ENCODE measurements at places on chromosomes 2 and 18.

- DNase-seq, result peak; percentile 96
Observed at GRCh38 chr2:242031481-242032019, 162.0 kb downstream of the RTP5 start.

GRCh38 chr2:9052821-9053533, 49.5 kb upstream of the MBOAT2 start:
- no peak for DNase-seq

GRCh38 chr2:133438848-133439564, 129.3 kb downstream of the NCKAP5 start:
- DNase-seq, result no peak

- no peak for DNase-seq
Observed at GRCh38 chr2:136132825-136133155, 14.8 kb upstream of the CXCR4 start.

DNA sequence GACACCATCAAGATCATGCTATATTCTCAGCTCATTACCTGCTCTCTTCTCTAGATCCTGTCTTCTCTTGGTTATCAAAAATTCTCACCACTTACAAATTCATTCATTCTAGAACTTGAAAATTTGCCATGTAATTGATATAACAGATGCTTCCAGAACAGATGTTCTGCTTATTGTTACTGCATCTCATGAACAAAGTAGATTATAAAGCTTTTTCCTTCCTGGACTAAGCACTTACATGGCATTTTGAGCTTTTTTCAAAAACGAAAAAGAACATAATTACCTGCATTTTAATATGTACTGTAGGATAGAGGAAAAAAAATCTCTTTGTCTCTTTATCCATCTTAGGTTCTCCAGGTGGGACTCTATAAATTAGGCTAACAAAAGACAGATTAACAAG, 79.6 kb upstream of the CREB1 start:
- no peak for DNase-seq

DNA sequence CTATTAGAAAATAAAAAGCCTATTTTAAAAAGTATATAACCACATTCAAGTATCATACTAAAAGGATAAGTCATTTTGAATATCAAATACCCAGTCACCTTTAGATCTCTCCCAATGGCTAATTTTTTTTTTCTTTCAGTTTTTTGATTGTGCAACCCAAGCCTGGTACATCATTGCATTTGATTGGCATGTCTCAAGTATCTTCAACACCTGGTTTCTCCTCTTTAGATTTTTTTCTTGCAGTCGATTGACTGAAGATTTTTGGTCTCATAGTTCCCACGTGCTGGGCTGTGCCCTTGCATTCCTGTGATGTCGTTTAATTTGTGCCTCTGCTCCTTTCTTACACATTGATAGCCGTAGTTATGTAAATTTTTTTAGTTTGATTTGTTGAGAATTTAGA, 40.7 kb downstream of the ATIC start:
- DNase-seq, result no peak

GRCh38 chr2:129975016-129975774, 4.3 kb upstream of the RAB6C start:
- DNase-seq, result no peak

- DNase-seq, result no peak
Observed at GRCh38 chr2:119247844-119248271, 24.2 kb downstream of the STEAP3 start.

DNA sequence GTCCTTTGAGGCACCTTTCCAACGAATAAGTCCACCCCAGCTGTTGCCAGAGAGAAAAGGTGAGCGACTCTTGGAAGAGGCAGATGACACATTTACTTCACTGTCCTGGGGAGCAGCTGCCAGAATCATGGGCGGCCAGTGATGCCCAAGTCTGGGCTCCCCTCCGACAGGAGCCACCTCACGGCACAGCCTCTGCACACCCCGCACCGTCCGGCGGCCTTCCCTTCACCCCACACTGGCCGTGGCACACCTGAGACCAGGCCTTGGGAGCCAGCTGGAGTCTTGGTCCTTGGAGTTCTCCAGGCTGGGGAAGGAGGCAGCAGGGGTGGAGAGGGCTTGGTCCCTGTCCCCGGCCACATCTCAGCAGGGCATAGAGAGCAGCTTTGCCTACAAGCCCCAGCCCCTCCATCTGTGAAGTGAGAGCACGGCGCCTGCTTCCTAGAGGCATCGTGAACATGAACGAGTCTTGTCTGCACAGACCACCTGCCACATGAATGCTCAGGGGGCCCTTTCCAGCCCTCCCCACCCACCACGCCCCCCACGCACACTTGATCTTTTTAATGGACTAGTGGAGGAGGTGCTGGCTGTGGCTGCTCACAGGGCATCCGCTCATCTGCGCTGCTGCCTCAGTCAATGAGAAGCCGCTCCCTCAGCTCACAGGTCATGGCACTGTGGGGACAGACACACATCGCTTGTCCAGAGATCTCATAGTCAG, 400.2 kb upstream of the MYT1L start:
- DNase-seq, result no peak

GRCh38 chr2:117931978-117932377, 81.9 kb downstream of the CCDC93 start:
- DNase-seq, result no peak

DNA sequence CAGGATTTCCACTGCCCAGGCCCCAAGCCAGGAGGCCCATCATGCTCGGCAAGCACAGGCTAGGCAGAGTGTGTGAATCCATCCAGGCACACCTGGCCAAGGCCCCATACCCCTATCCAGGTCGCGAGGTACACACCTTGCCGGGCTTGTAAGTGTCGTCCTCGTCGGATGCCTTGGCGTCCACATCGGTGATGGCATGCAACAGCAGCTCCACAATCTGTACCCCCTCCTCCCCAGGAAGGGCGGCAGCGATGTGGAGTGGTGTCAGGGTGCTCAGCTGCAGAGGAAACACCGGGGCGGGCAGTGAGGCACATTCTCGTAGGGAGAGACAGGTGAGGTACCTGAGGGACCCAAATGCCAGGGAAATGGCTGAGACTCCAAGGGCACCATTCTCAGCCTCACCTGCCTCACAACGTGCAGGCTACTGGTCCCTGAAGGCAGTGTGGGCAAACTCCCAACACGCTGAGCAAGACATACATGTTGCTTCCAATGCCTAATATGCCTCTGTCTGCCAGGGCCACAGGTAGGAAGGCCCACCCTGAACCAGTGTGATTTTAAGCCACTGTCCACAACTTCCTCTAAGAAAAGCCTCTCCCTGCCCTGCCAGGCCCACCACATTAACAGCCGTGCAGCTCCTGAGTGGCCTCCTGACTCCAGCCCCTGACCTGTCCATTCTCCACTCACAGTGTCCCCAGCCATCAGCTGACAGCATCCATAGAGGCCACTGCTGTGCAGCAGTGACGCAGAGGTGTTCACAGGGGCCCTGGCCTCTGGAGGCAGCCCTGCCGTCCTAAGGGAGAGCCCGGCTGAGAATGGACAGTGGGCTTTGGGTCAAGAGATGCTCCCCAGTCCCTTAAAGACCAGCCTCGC, 44.9 kb downstream of the ANKMY1 start:
- DNase-seq, result no peak

GRCh38 chr2:4246364-4247131, 543.2 kb downstream of the DCDC2C start:
- no peak for DNase-seq

GRCh38 chr18:11219571-11219970, 70.2 kb upstream of the PIEZO2 start:
- DNase-seq, result no peak

DNA sequence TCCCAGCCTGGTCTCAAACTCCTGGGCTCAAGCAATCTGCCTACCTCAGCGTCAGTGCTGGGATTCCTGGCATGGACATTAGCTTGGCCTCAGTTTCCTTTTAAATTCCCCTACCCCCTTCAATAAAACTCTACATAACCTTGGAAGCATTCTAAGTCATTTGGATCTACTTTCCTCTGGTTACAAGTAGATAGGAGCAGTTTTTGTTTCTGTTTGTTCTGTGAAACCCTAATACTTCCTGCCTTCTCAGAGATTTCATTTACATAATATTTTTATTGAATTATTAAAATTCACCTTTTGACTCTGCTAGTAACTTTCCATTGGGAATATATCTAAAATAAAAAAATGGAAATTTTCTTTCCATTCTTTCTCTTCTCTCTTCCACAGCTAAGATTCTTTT, 25.9 kb downstream of the GIGYF2 start:
- DNase-seq, result no peak

DNA sequence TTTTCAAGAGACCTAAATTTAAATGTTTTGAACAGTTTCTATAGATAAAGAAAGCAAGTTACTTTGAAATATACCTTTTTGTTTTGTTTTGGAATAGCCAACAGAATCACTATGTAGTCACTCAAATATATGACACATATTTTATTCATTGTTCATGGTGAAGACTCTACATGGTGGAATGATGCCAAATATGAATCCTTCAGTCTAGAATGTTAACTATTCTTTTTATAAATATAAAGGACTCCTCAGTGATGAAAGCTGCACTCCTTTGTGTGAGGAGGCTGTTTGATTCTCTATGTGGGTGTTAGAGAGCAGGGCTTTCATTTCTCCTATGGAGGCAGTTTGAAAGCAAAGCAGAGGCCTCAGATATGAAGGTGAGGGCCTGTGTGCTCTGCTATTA, 396.4 kb upstream of the LRRTM1 start:
- peak; percentile 1 for DNase-seq

DNA sequence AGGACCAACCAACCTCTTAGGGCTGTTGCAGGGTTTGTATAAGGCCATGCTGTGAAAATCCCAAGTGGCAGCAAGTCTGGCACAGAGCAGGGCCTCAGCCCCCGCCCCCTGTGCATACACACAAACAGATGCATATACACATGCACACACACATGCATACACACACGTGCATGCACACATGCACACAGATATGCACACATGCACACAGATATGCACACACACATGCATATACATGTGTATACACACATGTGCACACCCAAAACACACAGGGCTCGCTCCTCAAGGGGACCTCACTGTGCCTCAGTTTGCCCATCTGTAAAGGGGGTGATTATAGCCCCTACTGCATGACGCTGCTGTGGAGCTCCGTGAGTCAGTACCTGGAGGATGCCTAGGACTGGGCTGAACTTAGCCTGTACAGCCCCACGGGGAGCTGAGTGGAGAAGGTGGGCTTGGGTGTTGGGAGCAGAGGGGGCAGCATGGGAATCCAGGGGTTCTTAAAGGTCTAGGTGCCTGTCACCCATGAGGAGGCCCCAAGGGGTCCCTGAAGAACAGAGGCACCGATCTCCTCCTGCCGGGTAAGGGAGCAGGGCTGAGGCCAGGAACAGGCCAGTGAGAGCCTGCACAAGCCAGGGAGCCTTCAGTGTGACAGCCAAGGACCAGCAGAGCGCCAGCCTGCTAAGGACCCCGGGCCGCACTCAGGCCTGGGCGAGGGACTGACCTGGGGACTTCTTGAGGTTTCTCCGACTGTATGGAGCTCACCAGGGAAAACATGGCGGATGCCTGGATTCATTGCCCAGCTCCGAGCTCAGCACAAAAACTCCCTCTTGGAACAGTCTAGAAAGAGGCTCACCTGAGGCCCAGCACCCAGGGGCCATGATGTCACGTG, 24.0 kb upstream of the ALPI start:
- no peak for DNase-seq

GRCh38 chr2:239194731-239195317, 206.0 kb downstream of the HDAC4 start:
- no peak for DNase-seq

DNA sequence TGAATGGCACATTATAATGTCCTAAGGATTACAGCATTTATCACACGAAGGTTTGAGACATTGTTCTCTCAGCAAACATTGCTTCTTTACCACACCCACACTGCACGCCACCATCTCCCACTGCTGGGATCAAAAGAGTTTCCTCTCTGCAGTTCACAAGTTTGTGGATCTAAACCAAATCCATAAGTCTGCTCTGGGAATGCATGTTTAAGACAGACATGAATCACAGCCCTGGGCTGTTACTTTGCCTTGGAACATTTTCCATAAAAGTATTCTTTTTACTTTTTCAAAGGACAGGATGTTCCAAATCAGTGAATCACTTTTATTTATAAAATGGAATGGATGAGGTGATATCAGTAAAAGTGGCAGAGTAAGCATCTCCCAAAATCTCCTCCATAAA, 36.1 kb downstream of the STPG4 start:
- peak; percentile 80 for DNase-seq

DNA sequence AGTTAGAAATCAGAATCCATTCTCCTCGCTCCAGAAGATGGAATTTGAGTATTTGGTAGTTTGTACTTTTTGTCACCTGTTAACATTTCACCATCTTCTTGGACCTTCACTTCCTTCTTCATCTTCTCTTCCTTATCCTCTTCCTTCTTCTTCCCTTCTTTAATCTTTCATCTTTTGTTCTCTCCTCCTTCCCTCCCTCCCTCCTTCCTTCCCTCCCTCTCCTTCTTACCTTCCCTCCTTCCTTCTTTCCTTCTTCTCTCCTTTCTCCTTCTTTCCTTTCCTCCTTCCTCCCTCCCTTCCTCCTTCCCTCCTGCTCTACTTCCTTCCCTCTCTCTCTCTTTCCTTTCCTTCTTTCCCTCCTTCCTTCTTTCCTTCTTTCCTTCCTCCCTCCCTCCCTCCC, 31.1 kb upstream of the LTBP1 start:
- DNase-seq, result no peak

DNA sequence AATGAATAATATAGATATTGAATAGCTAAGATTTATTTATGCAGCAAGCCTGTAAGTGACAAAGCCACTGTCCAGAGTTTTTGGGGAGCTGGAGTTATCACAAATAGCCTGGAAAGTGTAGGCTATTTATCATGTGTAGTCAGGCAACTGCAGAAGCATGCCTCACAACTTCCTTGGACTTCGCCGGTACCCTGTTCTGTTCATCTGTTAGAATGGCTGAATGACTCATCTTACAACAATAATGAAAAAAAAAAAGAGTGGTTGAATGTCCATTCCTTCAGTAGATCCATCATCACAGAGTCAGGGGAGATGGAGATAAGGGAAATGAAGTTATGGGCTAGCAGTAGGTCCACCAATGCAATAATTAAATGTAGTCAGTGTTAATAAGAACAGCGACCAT, 24.0 kb upstream of the ATP5MC3 start:
- DNase-seq, result peak; percentile 71

DNA sequence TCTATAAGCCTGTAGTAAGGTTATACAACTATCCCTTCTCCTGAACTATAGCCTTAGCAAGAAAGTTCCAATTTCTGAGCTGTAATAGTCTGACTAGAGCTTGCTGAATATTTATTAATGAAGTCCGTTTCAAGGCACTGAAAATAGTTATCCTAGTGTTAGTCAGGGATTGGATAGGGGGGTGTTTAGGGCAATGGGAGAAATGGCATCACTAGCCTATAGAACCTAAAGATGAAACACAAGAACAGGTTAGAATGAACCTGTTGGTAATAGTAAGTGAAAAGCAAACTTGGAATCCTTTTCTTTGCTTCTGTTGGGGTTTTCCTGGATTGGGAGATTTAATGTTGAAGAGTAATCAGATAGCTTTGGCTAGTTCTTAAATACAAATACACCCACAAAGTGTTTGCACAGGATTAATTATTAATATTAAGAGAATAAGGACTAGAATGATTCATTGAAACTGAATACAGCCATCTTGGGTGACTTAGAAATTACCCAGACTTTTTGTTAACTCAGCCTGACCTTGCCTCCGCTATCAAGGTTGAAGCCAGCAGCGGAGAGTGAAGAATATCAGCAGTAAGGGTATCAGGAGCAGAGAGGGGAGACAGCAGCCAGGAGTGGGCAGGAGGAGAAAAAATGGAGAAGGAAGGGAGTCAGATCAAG, 14.4 kb downstream of the CCNT2 start:
- DNase-seq, result no peak

- DNase-seq, result no peak
Observed at GRCh38 chr2:227410191-227410590, 22.4 kb upstream of the SCYGR1 start.

GRCh38 chr2:21269382-21269781, 145.6 kb downstream of the TDRD15 start:
- no peak for DNase-seq

- no peak for DNase-seq
Observed at GRCh38 chr2:31051258-31052140, 86.7 kb downstream of the GALNT14 start.

Data from astrocyte (in vitro differentiated cells and primary cell).